ENCODE measurements at places on chromosomes 2 and 18.

GRCh38 chr2:96324721-96325040 lies 436 bp upstream of the ITPRIPL1 start:
- DNase-seq = no peak

DNA sequence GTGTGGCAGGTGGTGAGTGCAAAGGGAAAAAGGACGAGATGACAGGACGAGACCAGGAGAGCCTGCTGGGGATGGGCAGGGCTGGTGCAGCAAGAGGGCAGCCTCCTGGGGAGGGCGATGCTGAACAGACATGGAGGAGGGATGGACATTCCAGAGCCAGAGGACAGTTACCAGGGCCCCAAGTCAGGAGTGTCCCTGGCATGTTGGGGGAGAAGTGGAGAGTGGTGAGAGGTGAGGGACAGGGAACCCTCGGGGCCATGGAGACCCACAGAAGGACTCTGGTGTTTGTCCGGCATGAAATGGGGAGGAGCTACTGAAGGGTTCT lies 19.0 kb downstream of the MTERF4 start:
- no peak for DNase-seq

- no peak for DNase-seq
Measured at GRCh38 chr2:151027151-151027550, 234.5 kb downstream of the RBM43 start.

DNA sequence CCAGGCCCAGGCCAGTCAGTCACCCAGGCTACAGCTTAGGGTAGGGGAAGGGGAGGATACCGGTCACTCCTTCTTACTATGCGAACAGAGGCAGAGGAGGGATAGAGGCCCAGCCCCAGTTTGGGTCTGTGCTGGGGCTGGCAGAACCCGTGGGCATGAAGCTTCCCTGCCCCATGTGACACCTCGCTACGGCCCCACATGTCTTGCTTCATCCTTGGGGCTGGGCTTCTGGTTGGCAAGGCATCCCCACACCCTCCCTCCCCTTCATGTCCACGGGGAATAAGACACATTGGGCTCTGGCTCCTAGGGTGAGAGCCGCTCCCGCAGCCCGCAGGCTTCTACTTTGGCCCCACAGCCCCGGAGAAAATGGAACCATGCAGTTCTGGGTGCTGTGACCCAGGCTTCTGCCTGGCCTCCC lies 32.4 kb downstream of the HS1BP3 start:
- DNase-seq = no peak

GRCh38 chr2:169797601-169798000 lies 1.1 kb upstream of the SSB start:
- DNase-seq = no peak

- no peak for DNase-seq
Measured at GRCh38 chr18:434410-434809, 66.1 kb downstream of the COLEC12 start.

GRCh38 chr2:152611458-152612231 lies 105.6 kb downstream of the PRPF40A start:
- DNase-seq = no peak

DNA sequence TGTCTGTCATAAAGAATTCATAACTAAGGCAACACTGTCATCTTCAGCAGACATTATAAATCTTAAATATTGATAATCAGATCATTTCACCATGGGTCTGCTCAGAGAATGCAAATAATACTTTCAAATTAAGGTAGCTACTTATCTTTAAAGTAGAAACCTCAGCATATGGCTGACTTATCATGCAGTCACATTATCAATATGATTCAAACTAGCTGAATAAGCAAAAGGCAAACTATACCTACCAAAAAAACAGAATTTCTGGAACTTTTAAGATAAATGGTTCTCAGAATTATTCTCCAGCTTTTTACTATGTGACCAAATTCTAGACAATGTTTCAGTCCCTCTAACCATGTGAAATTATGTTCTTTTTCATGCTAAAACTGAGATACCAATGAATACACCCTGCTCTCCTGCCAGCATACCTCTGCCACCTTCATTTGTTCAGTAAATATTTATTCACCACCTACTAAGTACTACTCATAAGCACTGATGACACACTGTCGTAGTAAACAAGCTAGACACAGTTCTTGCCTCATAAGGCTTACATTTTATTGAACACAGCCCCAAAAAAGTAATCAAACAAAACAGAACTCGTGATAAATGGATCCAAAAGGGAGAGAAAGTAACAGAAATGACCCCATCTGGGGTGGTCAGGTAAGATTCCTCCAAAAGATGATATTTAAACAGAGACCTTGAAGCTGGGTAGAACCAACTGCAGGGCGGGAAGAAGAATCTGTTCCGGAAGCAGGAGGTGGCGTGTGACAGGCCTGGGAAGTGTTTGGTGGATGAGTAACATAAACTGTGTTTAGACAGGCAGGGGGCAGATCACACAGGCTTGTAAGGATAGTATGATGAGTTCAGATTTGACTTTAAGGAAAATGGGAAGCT lies 17.7 kb downstream of the SPIRE1 start:
- DNase-seq = no peak

GRCh38 chr2:209872675-209873074 lies 101.0 kb downstream of the UNC80 start:
- DNase-seq = no peak

DNA sequence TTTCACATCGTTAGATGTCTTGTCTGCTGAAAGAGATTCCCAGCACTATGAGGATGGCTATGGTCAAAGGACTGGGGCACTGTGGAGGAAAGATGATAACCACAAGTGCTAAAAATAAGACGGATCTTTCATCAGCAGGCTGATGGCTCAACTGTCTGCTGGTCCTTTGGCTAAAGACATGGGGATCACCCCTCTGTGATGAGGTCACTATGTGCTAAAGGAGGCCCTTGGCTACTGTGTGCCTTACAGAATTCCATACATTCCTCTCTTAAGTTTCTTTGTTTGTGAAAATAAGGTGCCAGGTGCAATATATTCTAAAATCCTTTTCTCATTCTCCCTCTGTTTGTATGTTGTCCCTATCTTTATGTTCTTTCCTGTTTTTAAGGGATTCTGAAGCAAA lies 39.7 kb upstream of the LYPD6 start:
- no peak for DNase-seq

DNA sequence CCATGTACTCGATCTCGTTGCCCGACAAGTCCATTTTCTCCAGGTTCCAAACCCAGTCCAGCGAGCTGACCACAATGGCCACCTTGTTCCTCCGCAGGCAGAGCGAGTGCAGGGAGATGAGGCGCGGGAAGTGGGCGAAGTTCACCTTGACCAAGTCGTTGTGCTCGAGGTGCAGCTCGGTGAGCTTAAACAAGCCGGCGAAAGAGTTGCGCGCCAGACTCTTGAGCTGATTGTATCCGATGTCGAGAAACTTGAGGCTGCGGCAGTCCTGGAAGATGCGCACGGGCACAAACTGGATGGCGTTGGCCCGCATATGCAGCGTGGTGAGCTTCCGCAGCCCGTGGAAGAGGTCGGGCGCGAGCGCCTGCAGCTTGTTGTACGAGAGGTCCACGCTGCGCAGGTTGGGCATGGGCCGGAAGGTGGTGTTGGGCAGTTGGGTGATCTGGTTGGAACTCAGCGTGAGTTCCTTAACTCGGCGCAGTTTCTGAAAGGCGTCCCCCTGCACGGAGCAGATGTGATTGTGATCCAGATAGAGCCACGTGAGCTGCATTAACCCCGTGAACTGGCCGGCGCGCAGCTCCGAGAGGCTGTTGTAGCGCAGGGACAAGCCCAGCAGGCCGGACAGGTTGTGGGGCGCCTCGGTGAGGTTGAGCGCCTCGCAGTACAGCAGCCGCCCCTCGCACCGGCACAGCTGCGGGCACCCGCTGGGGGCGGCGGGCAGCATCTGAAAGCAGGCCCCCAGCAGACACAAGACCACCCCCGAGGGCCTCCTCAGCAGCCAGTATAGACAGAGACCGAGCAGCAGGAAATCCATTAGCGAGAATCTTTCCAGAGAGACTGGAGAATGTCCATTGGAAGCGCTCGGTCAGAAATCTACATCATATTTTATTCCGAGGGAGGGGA lies 1.3 kb downstream of the LRRTM1 start:
- no peak for DNase-seq

DNA sequence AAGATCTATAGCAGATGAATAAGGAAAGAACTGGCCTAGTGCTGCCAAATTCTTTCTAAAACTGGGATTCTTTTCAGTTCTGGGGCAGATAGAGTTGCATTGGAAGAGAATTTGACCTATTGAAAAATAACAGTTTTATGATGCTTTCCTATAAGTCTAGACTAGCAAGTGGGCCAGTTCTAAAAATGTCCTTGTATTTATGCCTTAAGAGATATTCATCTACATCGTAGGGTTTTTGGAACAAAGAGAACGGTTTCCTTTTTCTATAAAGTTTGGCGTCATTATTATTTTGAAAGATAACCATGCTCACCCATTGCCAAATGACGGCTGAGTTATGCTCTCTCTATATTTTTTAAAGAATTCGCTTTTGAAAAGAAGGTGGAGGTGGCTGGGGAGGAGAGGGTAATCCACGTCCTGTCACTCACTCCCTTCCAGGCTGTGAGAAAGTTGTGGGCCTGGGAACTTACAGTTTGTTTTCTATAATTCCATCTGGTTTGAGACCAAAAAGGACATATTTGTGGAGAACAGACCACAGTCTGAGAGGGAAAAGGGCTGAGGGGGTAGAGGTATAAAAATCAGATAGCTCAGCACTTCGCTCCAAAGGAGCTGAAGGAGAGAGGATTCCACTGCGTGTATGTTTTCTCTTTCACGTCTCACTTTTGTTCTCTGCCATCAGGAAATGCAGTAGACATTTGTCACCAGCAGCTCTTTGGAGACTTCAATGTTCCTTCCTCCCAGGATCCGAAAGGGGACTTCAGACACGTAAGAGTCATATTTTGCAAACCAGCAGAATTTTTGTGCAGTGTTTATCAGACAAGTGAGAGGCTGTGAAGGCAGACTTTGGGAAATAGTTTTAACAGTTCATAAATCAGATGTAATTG lies 281.9 kb upstream of the FN1 start:
- DNase-seq = no peak

GRCh38 chr2:239929504-239929903 lies 95.6 kb downstream of the NDUFA10 start:
- no peak for DNase-seq

DNA sequence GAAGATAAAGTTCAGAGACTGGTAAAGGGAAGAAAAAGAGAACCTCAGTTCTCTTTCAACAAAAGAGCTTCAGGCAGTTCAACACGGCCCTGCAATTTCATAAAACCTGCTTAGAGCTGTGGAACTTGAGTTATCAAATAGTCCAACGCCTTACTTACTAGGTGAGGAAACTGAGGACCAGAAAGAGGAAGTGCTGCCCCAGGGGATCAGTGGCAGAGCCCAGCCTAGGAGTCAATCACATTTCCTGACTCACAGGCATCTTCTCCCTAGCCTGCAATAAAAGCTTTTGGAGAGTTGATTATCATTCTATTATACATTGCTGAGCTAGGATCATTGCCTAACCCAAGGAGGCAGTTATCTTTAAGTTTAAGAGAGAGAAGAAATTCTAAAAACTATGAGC lies 77.4 kb downstream of the TXNL1 start:
- DNase-seq = no peak

DNA sequence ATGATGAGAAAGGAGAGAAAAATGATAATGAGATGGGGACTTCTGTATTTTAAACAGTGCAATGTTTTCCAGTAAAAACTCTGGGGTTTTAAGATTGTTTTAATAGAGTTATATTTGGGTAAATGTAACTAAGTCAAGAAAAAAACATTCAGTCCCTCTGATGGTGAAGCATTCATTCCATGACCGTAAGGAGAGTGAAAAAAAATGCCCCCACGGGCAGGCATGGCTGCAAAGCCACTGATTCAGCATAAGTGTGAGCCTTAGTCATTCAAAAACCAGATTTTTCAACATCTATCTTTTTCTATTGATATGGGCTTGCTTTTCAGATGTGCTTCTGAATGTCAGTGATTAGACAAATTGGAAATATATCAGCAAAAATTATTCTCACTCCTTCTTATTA lies 957.8 kb downstream of the SLC4A3 start:
- no peak for DNase-seq

DNA sequence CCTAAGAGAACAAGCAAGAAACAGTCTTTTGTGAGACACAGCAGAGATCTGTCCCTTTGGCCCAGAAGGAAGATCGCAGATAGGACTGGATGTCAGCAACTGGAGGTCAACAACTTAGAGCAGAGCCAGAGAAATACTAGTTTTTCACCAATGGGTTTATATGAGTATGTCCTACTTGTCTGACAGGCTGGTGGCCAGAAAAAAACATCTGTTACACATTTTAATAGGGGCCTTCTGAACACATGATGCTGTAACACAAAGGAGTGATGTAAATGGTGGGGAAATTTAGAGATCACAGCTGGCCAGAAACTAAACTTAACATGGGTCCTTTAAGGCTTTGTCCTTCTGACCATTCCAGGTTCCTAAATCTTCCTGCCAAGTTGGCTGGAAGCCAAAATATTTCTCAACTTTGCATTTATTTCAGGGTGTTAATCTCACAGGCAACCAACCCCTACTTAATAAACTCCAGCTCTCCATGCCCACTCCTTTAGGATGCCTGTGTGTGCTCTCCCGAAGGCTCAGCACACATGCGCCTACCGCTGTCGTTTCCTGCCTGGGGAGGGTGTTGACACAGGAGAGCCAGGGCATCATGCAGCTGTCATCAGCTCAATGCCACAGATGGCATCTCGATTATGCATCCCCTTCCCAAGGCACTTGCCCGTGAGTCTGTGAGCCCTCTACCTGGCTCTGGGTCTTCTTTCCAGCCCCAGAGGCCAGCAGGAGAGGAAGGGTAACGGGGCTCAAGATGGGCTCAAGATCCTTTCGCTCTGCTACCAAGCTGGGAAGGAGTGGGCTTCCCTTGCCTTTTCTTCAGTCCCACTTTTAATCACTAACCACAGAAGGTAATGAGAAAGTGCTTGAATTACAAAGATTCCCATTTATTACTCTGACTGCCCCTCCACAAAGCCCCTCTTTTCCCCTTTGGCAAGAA lies 252.5 kb downstream of the ETAA1 start:
- DNase-seq = no peak

GRCh38 chr2:214192711-214193110 lies 218.1 kb upstream of the VWC2L start:
- no peak for DNase-seq

- DNase-seq = no peak
Measured at GRCh38 chr18:35344736-35345459, 678 bp upstream of the ZNF24 start.

- no peak for DNase-seq
Measured at GRCh38 chr2:226561962-226562361, 237.7 kb downstream of the IRS1 start.

- no peak for DNase-seq
Measured at GRCh38 chr2:239311132-239312040, 89.4 kb downstream of the HDAC4 start.

GRCh38 chr18:32896776-32897547 lies 124.1 kb upstream of the KLHL14 start:
- DNase-seq = no peak

GRCh38 chr2:98985905-98986666 lies 50.1 kb upstream of the CRACDL start:
- DNase-seq = no peak

- DNase-seq = no peak
Measured at GRCh38 chr18:56836173-56836572, 185.0 kb downstream of the WDR7 start.

GRCh38 chr18:3655254-3656050 lies 205.5 kb downstream of the TGIF1 start:
- no peak for DNase-seq

GRCh38 chr2:206983161-206983859 lies 44.0 kb downstream of the CPO start:
- DNase-seq = no peak

All from stimulated activated CD4-positive, alpha-beta T cell treated with anti-CD3 and anti-CD28 coated beads, TNF-alpha, amount 100 ng/mL, for 1 hour (primary cell).